ENCODE measurements at places on chromosomes 12 and 14. TPM values are rescaled to one million over a fixed set of nuclear protein-coding genes. Genes with fewer than 3 reads are reported as not detected.

The AQP2 gene
- not detected for total RNA-seq

GRCh38 chr14:35938770-35939169, 112.6 kb downstream of the BRMS1L start:
- no peak for DNase-seq

The CNTN1 gene
- 21.0 TPM for total RNA-seq

GRCh38 chr14:58085877-58086276, 66.1 kb downstream of the ARMH4 start:
- DNase-seq = no peak

DNA sequence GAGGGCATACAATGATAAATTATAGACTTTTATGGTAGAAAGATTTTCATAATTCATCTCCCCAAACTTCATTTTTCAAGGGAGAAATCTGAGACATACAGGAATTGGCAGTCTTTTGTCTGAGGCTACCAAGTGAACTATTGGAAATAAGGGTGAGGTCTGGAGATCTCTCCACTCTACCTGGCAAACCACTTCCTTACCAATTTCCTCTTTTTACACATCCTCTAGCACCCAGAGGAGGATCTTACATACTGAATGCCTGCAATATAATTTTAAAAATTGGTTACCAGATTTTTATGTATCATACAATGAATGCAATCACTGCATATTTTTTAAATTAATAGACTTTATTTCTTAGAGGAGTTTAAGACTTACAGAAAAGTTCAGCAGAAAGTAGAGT, 6.6 kb downstream of the PDE6H start:
- no peak for DNase-seq

The GABARAPL1 gene
- 80.9 TPM for total RNA-seq

- DNase-seq = no peak
These were observed 735 bp downstream of the ASPG start for GRCh38 chr14:104086210-104086660.

Data from H1 (cell line).